ENCODE measurements at places on chromosomes 6 and 20.

DNA sequence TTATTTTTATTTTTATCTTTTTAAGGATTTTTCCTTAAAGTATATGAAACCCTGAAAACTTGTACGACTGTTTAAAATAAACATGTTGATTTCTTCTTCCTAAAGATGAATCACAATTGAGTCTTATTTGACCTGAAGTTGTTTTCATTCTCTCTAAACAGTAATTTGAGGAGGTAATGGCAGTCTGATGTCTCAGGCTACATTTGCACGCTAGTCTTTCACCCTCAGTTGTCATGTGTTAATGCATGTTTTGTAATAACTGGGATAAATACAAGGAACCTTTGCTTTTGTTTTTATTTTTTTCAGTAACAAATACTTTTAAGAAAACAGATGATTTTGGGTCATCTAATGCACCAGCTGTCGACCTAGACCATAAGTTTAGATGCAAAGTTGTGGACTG is 55.2 kb downstream of the SCAND1 start:
- DNase-seq = no peak

DNA sequence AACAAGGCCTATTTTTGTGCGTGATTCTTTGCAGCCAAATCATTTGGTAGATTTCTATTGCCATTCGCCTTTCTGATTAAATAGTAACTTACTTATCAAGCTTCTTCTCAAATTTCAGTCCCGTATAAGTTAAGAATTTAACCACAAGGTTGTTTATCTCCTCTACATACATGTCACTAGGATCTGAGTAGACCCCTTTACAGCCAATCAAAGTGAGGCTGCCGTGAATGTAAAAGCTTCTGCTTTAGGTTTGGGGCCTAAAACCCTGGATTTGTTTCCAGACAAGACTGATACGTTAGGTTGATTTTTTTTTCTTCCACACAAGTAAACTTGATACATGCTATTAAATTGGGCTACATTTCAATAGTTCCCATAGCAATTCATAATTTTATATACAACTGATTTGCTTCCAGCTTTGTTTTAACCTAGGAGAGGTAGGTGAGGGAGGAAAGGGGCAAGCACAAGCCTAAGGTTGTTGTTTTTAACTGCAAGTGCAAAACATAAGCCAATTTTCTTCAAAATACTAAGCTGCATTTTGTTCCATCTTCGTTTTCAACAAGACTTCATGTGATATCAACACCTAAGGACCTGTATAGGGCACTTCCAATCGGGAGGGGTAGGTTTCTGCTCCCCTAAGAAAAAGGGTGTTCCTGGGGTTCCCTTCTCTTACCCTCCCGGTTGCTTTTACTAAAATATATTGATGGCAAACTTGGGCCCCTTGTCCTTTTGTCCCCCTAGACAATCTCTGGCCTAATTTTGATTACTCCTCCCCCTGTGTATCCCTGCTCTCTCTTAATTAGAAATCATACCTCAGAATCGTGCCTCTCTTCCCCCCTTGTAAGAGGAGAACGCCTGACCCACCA is 1.7 kb downstream of the RANBP9 start:
- DNase-seq = no peak

GRCh38 chr20:7085467-7085866 is 318.0 kb downstream of the BMP2 start:
- DNase-seq = no peak

GRCh38 chr20:50540620-50541605 is 30.7 kb downstream of the PTPN1 start:
- no peak for DNase-seq

DNA sequence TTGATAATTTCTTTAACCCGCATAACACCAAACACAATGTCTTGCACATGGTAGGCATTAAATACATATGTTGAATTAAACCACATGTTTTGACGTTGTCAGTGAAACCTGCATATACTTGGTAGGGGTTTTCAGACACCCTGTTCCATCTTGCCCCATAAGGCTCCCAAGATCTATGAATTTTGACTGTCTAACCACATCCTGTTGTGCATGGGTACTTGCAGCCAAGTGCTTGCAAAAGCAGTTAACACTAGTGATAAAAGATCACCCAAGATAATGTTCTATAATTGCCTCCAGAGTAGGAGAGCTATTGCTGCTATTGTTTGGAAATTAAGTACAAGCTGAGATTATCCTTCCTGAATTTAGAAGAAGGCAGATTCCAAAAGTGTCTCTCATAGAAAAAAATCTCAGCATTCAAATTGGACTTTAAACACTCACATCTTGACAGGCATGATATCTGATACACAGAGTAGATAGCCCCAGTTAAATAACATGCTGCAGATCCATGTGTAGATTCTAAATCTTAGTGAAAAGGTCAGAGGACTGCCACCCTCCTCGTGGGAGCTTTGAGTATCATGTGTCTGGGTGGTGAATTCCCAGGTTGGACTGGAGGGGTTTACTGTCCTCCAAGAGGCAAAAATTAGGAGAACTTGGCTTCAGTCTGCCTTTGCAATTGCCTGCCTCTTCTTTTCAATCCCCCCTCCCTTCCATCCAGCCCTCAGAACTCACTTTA is 25.8 kb upstream of the CCN6 start:
- no peak for DNase-seq

- DNase-seq = no peak
Measured at GRCh38 chr6:87762116-87762515, 60.1 kb upstream of the AKIRIN2 start.

DNA sequence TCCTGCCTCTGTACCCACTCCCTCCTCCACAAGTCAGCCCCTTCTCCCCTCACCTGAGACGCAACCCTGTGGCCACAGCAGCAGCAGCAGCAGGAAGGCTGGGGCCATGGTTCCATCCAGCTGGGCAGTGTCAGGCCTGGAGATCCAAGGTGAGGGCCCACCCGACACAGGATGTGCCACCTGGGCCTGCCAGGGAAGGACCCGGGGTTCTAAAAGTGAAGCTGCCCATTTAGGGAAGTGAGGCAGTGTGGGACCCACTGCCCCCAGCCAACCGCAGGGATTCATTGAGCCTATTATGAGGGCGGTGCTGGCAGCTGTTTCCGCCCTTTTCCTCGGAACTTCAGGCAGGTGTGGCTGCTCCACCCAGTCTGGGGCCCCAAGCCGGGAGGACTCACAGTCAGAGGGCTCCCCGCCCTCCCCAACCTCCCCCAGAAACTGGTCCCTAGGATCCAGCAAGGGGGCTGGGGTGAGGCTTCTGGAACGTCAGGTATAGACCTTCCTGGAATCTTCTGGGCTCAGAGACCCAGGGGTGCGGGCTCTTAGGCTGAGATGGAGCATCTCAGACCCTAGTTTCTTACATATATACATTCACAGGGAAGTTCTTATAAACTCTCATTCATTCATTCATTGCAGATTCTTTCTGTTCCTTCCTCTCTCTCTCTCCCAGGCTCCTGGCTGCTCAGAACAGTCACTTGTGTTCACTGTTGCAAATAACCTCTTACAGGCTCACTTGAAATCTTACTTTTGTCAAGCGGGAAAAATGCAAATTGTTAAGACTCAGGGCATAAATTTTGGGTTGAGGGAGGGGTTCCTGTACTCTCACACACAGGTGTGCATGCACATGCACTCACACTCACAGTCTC is at the start of gene TREML2:
Gene TREML2, minus strand, starts transcription at position 249 of the 863 bp plus-strand sequence. Its CDS starts 141 bp downstream, at position 108.
- DNase-seq = no peak

GRCh38 chr6:154874773-154875592 is 120.1 kb upstream of the TIAM2 start:
- DNase-seq = no peak

DNA sequence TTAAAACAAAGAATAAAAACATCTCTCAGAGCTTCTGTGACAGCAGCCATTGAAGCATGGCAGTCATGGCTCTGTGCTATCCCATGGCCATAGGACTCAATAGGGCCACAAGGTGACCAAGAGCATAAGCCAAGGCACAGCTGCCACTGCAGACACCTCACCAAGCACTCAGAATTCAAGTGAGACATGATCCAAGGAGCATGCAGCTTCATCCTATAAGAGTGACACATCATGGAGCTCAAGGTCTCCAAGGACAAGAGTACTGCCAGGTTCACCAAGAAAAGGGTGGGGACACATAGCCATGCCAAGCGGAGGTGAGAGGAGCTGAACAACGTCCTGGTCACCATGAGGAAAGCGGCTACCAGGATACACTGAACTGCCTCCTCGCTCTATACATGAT is 53.0 kb downstream of the RCAN2 start:
- DNase-seq = no peak

DNA sequence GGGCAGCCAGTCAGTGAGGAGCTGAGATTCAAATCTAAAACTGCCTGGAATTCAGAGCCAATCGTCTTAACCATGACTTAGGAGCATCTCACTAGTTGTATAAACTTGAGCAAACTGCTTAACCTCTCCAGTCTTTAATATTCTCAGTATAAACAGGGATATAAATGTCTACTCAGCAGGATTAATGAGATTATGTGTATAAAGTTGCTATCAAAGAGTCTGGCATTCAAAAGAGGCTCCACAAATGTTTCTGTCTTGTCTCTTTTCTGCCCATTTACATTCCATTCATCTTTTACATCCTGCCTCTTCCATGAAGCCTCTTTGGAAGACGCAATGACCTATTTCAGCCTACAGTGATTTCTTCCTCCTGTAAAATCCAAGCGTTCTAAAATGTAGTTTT is 66.9 kb downstream of the BLOC1S5 start:
- no peak for DNase-seq

DNA sequence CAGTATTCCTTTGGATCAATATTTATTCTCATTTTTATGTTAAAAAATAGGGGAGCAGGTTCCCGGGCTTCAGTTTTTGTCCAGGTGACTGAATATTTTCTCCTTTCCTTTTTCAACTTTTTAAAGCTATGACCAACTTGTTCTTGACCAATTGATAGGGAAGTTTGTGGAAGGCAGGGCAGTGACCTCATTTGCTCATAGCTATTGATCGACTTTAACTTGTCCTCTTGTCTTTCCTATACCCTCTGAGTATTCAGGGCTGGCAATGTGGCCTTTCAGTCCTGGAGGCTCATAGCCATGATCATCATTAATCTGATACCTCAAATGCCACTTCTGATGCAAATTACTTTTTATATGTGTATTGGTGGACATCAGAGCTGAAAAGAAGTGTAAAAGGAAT is 448.8 kb downstream of the KIF16B start:
- DNase-seq = no peak

GRCh38 chr6:9537381-9537780 is 877.5 kb downstream of the TFAP2A start:
- DNase-seq = no peak

DNA sequence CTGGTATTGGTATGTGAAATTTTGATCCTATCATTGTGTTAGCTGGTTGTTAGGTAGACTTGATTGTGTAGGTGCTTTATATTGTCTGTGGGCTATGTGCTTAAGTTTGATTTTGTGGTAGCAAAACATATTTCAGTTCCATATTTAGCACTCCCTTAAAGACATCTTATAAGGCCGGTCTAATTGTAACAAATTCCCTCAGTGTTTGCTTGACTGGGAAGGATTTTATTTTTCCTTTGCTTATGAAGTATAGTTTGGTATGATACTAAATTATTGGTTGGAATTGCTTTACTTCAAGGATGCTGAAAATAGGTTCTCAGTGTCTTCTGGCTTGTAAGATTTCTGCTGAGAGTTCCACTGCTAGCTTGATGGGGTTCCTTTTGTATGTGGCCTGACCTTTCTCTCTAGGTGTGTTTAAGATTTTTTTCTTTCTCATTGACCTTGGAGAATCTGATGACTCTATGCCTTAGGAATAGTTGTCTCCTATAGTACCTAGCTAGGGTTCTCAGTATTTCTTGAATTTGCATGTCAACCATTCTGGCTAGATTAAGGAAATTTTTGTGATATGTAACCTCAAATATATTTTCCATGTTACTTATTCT is 20.1 kb downstream of the CENPW start:
- no peak for DNase-seq

GRCh38 chr6:158517038-158517437 is 42.9 kb upstream of the TMEM181 start:
- no peak for DNase-seq

- peak; percentile 17 for DNase-seq
Measured at GRCh38 chr6:41428336-41428995, 93.1 kb downstream of the NCR2 start.

DNA sequence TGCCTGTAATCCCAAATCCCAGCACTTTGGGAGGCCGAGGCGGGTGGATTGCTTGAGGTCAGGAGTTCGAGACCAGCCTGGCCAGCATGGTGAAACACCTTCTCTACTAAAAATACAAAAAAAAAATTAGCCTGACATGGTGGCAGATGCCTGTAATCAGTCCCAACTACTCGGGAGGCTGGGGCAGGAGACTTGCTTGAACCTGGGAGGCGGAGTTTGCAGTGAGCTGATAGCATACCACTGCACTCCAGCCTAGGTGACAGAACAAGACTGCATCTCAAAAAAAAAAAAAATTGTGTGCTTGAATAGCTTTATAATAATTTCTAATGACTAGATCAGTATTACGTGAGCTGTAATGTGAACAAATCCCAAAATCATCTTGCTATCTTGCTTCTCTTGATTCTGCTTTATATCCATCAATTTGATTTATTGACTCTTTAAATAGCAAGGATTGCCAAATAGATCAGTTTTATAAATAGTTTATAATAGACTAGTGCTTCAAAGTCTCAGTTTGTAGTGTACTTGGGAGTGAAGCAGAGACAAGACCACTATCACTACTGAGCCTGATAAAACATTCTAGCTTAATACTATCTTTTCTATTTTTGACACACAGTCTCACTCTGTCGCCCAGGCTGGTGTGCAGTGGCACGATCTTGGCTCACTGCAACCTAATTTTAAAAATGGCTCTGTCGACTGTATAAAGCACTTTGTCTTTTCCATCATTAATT is 7.1 kb downstream of the AMD1 start:
- no peak for DNase-seq

DNA sequence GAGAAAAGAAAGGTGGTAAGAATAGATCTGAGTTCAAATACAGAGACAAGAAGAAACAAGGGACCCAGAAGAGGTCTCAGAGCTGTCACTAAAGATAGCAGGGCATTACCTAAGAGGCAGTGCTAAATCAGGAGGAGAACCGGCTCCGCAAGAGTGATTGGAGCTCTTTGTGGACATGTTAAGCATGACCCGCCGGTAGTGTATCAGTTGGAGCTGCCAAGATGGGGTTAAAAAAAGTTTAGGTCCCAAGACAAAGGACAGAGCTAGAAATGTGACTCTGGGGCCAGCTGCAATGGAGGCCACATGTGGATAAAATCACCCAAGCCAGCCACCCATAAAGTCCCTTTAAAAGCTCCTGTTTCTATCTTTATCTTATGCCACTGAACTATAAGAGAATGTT is 93.4 kb downstream of the MBOAT1 start:
- no peak for DNase-seq

Data from LNCaP clone FGC (cell line).